ENCODE measurements at places on chromosomes 1 and 21.
A peak's percentile ranks its signal among the peaks of the same experiment; 100 is the strongest.

DNA sequence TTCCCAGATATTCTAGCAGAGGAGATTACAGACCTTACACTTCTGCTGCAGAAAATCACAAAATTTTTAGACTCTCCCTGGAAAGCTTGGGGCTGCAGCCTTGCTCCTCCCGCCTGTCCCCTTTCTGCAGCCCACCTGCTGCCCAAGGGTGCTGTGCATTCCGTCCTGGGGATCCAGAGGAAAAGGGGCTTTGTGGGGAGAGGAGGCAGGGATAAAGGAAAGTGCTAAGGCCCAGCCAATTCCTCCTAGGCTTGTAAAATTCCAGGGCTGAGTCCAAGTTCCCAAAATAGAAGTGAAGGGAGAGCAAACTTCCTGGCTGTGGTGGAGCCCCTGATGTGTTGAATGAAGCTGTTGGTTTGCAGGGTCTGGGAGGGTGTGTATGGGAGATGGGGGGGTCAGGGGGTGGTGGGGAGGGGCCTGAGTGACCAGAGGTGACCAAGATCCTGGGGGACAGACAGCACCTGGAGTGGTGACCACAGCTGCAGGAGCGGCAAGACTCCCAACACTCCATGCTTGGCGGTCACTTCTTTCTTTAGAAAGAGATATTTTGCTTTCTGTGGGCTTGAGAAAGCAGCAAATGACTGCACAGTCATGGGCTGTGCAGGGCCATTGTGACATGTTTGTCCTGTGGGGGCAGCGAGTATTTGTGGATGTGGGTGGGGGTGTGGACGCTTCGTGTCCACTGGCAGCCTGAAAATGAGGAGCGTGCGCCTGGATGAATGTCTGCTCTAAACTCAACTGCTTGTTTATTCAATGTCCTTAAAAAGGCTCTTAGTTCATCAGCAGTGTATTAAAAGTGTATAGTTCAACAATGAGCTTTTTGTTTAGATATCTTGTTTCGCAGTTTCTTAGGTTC is 68.4 kb downstream of the TLR5 start:
- peak; percentile 87 for DNase-seq

DNA sequence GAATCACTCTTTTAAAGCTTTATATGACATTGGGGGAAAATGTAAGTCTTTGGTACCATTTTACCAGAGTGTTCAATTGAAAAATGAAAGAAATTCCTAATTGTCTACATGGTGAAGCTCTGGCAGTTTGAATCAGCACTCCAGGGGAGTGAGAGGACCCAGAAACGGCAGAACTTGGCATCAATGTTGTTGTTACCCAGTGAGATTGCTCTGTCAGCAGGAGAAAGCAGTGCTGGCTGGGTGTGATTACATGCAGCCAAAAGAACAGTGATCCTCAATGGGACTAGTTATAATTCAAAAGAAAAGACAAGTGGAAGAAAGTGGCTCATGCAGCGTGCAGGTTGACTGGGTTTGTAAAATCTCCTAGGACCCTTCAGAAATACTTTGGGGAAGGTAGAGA is 206.4 kb downstream of the PTPRC start:
- DNase-seq, result no peak

DNA sequence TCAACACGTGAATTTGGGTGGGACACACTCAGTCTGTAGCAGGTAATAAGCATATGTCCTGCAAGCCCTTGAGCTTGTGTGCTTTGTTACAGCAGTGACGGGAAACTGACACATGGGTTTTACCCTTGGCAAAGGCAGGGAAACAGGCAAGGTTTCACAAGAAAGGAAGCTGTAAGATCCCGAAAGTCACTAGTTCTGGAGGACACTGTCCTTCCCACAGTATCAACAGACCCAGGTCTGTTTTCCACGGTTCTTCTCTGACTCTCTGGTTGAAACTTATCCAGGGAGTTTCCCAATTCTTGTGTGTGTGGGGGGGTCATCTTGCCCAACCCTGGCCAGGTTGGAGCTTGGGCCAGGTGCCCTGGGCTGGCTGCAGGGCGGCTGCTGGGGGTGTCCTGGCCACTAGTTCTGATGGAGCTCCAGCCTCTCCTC is 29.3 kb upstream of the ZBTB21 start:
- DNase-seq, result no peak

GRCh38 chr1:234633246-234634003 is 23.4 kb upstream of the IRF2BP2 start:
- DNase-seq, result no peak

DNA sequence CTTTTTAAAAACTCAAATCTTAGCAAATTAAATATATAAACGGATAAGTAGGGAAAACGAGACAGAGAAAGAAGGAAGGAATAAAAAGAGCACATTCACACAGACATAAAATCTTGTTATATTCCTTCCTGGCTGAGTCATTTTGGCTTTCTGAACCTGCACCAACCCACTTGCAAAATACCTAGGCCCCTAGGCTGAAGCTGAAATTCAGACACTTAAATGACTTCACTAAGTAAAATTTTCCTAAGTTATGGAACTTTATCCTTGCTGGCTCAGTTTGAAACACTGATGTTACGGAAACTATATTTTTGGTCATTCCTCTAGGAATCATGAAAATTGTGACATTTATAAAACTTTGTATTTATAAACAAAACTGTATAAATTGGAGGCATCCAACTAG is 462.8 kb upstream of the NFIA start:
- peak; percentile 51 for DNase-seq

DNA sequence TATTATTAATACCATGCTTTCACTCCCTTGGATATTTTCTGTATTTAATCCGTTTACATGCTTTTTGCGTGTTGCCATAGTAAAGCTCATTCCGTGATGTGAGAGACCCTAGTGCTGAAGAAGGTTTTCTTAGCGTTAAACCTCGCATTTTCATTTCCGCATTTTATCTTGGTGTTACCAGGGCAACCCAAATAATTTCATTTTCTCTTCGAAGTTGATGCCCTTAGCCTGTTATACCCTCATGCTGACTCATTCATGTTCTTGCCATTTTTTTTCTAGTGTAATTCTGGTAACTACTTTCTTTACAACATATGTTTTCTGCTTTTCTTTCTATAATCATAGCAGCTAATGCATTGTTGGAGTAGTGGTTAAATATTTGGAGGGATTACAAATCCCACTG is 37.2 kb downstream of the LRRC8C start:
- DNase-seq, result peak; percentile 44

- no peak for DNase-seq
Observed at GRCh38 chr1:53262000-53262399, 23.7 kb upstream of the MAGOH start.

DNA sequence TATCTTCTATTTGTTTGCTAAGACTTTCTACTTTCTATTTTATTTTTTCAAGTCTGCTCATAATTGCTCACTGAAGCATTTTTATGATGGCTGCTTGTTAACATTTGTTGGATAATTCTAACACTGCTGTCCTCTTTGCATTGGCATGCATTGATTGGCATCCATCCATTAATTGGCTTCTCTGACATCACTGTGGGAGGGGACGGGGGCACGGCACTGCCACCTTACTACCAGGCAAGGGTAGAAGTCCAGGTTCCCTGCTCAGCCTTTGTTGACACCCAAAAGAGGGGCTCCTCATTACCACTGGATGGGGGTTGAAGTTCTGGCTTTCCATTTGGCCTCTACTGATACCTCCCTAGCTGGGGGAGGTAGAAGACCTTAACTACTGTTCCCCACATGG is 11.5 kb upstream of the ABCG1 start:
- no peak for DNase-seq

DNA sequence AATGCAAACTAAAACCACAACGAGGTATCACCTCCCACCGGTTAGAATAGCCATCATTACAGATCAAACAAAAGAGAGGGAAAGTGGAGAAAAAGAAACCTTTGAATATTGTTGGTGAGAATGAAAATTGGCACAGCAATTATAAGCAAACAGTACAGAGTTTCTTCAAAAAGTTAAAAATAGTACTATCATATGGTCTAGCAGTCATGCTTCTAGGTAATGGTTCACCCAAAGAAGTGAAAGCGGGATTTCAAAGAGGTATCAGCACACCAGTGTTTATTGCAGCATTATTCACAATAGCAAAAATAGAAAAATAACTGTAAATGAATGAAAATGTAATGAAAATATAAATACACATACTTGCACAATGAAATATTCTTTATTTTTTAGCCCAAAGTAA is 8.2 kb downstream of the OR2T10 start:
- DNase-seq, result no peak

- DNase-seq, result no peak
Observed at GRCh38 chr1:43359696-43360095, 915 bp downstream of the CDC20 start.

DNA sequence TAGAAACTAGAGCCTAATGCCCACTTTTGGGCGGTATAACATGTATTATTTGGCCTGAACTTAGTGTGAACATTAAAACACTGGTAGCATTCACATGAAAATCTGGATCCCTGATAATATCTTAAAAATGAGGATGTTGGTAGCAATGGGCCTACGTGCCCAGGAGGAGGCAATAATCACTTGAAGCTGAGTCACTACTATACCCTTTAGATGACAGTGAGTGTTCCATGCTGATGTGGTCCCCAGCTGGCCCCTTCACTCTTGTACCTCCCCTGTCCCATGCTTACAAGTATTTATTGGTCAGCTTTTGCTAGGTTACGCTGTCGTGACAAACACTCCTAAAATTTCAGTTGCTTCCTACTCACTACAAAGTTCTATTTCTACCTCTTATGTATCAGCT is 23.0 kb upstream of the POU2F1 start:
- no peak for DNase-seq

DNA sequence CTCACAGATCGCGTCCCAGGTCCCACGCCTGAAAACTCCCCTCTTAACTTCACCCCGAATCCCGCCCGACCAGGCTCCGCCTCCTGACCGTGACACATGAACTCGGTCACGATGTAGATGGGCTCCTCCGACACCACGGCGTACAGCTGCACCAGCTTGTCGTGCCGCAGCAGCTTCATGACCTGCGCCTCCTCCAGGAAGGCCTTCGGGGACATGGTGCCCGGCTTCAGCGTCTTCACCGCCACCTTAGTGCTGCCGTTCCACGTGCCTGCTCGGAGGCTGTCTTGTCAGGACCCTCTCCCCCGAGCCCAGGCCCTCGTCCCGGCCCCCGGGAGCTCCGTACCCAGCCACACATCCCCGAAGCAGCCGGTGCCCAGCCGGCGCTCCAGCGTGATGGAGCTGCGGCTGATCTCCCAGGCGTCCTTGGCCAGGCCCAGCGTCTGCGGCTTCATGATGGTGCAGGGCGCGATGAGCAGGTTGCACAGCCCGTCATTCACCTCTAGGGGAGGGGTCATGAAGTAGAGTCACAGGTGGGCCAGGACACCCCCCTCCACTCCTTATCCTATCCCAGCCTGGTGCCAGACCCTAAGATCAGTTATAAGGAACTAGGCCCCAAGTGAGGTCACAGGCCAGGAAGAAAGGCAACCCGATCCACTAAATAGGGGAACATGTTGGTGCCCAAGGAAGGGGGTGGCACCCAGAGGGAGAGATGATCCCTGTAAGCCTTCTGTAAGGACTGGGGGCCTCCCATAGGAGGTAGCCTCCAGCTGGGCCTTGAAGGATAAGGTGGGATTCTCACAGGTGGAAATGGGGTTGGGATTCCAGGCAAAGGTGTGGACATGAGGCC is 11.6 kb upstream of the AHDC1 start:
- no peak for DNase-seq

GRCh38 chr1:172637522-172637921 is 21.4 kb upstream of the FASLG start:
- DNase-seq, result peak; percentile 78

GRCh38 chr1:15053153-15053552 is 100.4 kb upstream of the TMEM51 start:
- no peak for DNase-seq

DNA sequence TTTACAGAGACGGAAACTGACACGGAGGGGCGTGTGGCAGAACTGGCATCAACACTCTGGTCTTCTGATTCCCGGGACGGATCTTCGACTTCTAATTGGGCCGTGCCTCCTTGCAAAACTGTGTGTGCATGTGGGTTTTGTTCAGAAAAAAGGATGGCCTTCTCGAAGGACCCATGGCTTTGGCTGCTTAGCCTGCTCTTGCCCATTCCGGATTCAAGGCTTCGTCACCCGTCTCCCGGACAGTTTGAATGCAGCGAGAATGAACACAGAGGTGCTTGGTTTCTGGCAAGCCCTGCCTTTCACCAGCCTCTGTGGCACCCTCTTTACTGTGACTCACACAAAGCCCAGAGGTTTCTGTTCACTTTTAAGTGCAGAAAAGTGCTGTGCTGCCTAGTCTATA is 120.1 kb downstream of the PRDM2 start:
- DNase-seq, result no peak

GRCh38 chr1:7287013-7287412 is 484.1 kb upstream of the VAMP3 start:
- DNase-seq, result no peak

GRCh38 chr1:27789540-27790041 is 16.6 kb downstream of the STX12 start:
- peak; percentile 11 for DNase-seq

- DNase-seq, result no peak
Observed at GRCh38 chr1:65063025-65063424, 85.0 kb upstream of the AK4 start.

- DNase-seq, result peak; percentile 93
Observed at GRCh38 chr1:184664042-184664660, 90.5 kb downstream of the EDEM3 start.

DNA sequence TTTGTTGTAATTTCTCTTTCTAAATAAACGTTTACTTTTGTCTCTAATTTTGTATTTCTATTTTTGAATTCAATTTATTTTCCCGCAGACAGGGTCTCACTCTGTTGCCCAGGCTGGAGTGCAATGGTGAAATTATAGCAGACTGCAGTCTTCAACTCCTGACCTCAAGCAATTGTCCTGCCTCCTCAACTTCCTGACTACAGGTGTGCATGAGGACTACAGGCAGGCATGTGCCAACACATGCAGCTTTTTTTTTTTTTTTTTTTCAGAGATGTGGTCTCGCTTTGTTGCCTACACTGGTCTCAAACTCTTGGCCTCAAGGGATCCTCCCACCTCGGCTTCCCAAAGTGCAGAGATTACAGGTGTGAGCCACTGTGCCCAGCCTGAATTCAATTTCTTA is 36.7 kb upstream of the IL20 start:
- DNase-seq, result no peak

GRCh38 chr1:31800674-31800967 is 15.2 kb downstream of the SPOCD1 start:
- no peak for DNase-seq

DNA sequence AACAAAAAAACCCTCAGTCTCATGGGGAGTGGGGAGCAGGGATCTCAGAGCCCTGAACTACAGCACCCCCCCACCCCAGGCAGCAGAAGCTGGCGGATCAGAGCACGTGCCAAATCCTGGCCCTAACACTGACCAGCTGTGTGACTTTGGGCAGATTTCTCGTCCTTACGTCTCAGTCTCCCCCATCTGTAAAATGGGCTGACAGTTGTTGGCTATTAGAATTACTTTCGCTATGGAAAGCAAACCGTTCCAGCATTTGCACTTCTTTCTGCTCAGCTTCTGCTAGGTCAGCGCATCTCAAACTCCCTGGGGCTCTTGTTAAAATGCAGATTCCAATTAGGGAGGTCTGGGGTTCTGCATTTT is 15.5 kb downstream of the TNFRSF8 start:
- DNase-seq, result no peak

DNA sequence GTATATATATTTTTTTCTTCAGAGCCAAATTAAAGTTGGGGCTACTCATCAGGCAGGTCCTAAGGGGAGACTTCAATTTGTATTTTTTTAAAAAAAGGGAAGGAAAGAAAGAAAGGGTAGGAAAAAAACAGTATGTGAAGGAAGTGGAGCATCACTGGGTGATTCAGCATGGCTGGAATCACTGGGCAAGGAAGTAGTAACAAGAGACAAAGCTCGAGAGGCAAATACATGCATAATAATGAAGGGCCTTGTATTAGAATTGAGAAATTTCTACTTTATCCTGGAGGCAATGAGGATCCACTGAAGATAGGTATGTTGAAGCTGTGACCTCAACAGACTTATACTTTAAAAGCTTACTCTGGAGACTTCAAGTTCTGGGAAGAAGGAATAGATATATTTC is 184.4 kb downstream of the COQ8A start:
- DNase-seq, result no peak
